ENCODE measurements at places on chromosomes 4 and X.

GRCh38 chrX:80808881-80809411, 731 bp downstream of the BRWD3 start:
- no peak for DNase-seq

DNA sequence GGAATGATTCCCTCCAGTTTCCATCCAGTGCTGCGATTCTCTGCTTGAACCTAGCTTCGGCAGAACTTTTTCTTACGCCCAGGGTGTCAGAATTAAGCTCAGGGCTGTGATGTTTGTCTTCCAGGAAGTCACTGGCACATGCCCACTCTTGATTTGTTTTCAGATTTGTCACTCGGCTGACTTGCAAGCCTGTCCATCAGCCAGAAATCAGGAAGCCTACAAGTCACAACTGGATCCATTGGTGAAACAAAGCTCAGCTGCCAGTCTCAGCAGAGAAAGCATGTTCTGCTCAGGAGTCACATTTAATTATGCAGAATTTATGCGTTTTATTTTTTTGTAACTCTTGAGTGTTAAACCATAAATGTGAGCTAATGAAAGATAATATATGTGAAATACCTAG, 38.2 kb upstream of the PNPLA4 start:
- DNase-seq, result no peak

DNA sequence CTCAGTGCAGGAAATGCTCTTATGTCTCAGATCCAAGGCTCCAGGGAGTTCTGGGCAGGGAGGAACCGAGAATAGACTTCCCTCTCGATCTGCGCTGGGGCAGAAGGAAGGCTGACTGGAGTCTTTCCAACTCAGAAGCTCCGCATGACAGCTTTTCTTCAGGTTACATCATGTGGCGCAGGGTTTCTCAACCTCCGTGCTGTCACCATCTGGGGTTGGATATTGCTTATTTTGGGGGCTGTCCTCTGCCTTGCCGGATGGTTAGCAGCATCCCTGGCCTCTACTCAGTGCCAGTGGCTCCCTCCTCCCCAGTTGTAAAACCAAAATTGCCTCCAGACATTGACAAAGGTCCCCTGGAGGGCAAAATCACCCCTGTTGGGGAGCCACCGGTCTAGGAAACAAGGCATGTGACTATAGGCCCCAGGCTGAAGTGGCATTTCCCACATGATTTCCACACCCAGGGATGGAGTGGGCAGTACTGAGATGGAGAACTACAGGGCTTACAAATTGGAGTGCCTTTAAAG, 21.4 kb downstream of the REELD1 start:
- DNase-seq, result no peak

DNA sequence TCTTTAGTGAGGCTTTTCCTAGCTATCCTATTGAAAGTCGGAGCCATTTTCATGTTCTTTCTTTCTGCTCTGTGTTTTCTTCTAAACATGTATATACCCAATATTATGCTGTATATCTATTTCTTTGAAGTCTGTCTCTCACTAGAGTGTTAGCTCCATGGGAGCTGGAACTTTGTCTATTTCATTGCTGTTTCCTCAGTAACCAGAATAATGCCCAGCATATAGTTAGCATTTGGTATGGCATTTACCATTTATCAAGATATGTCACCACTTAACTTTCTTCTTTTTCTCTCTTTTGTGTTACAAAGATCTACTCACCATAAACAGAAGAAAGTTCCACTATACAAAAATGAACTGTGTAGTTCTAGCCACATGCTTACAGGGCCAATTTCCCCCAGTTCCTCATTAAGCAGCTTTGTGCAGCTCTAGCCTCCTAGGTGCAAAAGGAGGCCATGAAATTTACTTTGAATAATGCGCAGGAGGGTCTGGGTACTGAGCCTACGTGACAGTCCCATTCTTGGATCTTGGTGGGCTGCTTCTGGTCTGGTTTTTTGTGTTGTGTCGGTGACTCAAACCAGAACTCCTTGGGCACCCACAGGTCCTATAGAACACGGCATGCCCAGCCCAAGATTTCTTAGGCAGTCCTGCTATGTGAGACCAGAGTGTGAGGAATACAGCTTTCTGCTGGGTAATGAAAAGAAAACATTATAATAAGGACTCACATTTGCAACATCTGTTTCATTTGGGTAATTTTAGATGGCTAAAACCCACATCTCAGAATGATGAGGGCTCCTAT, 302.3 kb upstream of the IGFBP7 start:
- no peak for DNase-seq

DNA sequence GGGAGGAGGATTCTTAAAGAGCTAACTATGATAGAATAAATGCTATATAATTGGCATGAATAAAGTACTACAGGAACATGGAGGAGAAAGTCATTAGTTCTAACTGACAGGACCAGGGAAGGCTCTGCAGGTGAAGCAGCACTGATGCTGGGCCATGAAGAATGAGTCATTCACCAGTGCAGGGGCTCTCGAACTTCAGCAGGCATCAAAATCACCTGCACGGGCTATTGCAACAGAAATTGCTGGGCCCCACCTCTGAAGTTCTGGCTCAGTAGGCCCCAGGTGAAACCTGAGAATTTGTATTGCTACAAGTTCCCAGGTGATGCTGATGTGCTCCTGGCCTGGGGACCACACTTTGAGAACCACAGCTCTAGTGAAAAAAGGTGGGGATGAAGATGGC, 33.7 kb downstream of the TMEM150C start:
- no peak for DNase-seq
